ENCODE measurements at places on chromosomes 3 and 15.

DNA sequence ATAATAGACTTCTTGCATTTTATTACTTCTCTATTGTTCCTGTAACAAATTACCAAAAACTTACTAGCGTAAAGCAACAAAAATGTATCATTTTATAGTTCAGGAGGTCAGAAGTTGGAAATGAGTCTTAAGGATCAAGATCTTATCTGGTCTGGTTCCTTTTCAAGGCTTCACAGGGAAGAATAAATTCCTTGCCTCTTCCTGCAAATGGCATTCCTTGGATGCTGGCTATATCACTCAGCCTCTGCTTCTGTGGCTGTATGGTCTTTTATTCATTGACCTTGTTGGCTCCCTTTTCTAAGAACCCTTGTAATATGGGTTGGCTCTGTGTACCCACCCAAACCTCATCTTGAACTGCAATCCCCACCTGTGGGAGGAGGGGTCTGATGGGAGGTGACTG is 478.4 kb upstream of the THBS1 start:
- DNase-seq, result no peak

GRCh38 chr3:72012363-72012762 is 227.4 kb upstream of the PROK2 start:
- no peak for DNase-seq

GRCh38 chr3:33722191-33722590 is 4.1 kb upstream of the CLASP2 start:
- DNase-seq, result no peak

DNA sequence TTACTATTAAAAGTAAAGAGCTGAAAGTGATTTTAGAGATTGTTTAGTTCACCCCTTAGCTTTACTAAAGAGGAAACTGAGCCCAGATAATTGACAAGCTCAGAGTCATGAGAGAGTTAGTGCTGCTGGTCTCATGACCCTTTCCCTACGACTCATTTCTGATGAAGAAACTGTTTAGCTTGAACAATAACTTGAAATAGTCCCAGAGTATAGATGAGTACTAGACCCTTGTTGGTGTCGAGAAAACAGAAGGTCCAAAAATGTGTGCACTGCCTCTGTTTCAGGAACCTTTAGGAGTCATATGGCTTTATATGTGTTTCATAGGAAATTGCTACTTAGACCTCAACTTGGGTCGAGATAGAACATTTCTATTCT is 58.2 kb downstream of the IL16 start:
- DNase-seq, result no peak

- no peak for DNase-seq
These were observed 12.1 kb upstream of the OXSR1 start for GRCh38 chr3:38153221-38153620.

- no peak for DNase-seq
These were observed 12.3 kb upstream of the PLD1 start for GRCh38 chr3:171822431-171823106.

DNA sequence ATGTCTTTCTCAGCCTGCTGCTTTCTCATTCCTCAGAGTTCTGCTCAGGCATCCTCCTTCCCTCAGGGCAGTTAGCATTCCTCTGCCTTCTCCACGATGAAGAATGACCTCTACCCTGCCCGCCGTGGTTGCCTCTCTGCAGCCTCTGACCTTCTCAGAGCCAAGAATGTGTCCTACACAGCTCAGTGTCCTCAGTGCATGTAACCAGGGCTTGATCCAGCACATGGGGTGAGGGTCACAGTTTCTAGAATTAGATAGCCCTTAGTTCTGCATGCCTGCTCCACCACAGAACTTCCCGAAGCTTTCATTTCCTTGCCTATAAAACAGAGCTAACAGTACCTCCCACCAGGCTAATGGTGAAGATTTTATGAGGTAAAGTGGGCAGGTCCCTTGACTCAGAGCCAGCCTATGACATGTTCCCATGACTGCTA is 182.1 kb downstream of the CLSTN2 start:
- DNase-seq, result no peak

- DNase-seq, result no peak
These were observed 1.2 kb downstream of the C3orf85 start for GRCh38 chr3:109137761-109138160.
